AG20443 (cell line): ENCODE measurements at places on chromosomes 7 and 10.

DNA sequence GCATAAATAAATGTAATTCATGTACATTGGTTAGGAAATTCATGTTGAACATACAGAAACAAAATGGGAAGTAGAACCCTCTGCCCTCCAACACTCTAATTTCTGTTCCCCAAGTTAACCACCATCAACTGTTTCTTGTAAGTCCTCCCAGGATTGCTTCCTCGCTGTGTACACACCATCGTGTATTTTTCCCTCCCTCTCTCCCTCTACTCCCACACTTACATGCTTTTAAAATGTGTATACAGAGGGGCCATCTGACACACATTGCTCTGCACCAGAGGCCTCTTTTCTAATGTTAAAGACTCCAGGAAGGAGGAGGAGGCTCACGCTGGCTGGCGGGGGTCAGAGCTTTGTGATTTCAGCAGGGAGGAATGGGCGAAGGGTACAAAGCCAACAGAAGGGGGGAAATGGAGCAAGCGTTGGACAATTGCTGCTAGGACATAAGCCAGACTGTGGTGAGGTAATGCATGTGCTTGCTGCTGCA lies 1.9 kb upstream of the EPHA1 start:
- DNase-seq, result peak; percentile 49

GRCh38 chr10:118792526-118792925 lies 37.8 kb upstream of the CACUL1 start:
- peak; percentile 68 for DNase-seq

- DNase-seq, result peak; percentile 4
Measured at GRCh38 chr10:48495282-48496045, 109.4 kb downstream of the ARHGAP22 start.

DNA sequence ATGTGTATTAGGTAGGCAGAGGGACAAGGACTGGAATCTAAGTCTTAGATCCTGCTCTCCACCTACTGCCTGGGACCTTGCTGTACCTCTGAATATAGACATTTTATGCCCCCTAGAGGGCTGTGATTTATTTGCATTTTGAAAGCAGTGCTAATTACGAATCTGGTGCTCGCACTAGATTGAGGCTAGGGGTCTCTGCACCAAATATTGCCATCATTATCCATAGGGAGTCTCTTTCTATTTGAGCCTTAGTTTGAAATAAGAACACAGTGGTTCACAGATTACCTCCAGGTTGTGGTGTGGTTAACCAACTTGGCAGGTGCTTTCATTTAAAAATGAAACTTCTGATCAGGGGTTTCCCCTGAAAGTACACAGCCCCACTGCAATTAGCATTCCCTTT lies 41.8 kb downstream of the CNNM1 start:
- DNase-seq, result peak; percentile 48

GRCh38 chr10:96205580-96205979 lies 65.8 kb downstream of the BLNK start:
- no peak for DNase-seq

DNA sequence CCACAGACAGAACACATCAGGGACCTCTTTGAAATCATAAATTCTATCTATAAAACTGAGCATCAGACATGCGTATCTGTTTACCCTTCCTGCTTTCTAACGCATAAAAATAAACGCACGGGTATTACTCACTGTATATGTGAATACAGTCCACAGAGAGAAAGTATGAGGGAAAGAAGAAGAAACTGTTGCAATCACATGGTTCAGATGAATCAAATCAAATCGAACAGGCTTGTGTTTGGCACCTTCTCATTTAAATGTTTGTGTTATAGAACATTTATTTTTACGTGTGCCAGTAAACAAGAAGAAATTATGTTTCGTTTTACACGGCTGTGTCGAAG lies 322.0 kb downstream of the FRMD4A start:
- DNase-seq, result no peak

GRCh38 chr7:128120116-128120515 lies 88.9 kb upstream of the LRRC4 start:
- no peak for DNase-seq

GRCh38 chr7:36300696-36301350 lies 88.8 kb upstream of the ANLN start:
- no peak for DNase-seq

- DNase-seq, result no peak
Measured at GRCh38 chr7:86320889-86321288, 322.8 kb upstream of the GRM3 start.

- no peak for DNase-seq
Measured at GRCh38 chr10:1287971-1288401, 231.8 kb downstream of the WDR37 start.

- DNase-seq, result no peak
Measured at GRCh38 chr10:8438603-8439002, 384.1 kb downstream of the GATA3 start.

GRCh38 chr10:133456041-133456951 lies 2.6 kb downstream of the SCART1 start:
- DNase-seq, result no peak

DNA sequence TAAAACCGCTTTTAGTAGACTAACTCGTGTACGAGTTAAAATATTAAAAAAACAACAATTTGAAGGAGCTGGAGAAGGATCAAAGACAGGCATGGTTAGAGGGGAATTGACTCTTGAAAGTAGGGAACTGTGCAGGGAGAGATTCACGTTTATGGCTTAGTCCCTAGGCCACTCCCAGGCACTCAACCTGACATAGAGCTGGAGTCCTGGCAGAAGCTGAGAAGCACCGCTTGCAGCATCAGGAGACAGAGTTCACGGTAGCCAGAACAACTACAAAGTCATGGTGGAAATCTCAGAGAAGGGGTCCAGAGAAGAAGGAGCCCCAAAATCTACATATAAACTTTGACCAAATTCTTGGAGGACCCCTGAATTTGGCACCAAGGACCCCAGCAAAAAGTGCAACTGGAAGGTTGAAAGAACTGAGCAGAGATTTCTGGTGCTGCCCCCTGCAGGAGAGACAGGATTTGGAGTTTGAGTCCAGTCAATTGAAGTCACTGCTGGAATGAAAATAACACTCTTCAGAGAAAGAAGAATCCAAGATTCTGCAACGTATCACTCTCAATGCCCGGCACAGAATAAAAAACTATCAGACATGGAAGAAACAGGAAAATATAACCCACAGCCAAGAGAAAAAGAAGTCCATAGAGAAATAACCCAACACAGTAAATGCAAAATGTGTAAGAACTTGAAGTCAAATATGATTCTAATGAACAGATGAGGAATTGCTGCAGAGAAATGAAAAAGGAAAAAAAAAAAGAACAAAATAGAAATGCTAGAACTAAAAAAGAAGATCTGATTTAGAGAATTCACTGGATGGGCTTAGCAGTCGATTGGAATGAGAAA lies 493.3 kb upstream of the PODXL start:
- peak; percentile 47 for DNase-seq

DNA sequence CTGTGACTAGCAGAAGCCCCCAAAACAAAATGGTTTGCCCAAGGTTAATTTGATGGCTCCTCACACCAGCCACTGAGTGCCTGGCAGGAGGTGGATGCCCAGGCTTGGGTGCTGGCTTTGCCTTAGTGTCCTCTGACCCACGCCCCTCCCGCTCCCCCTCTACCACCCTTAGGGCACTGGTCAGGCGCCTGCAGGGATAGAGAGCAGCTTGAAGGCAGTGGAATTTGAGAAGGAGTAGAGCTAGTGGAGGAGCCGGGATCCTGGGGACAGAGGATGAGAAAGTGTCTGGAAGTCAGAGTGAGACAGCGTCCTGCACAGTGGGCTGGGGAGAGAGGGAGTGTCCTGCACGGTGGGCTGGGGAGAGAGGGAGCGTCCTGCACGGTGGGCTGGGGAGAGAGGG lies 139.4 kb downstream of the DNAJB6 start:
- no peak for DNase-seq

- no peak for DNase-seq
Measured at GRCh38 chr10:60291344-60291930, 98.2 kb downstream of the ANK3 start.

DNA sequence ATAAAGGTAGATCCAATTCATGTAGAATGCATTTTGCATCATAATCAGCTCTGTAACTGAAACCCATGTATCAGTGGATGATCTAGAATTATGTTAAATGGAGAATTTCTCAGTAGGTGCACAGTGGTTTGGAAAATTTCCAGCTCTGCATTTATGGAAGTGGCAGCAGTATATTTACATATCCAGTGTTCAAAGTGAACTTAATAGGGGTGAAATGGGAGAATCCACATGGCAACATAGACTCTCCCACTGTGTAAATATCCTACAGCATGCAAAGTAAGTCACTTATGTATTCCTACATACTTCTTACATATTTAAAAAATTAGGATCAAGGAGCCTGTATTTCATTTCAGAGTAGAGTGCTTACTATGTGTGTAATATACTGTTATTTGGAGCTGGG lies 35.3 kb downstream of the CDC14C start:
- no peak for DNase-seq
